GDM1 (cell line): ENCODE measurements at places on chromosomes 3 and 15.

GRCh38 chr15:92306663-92307062 lies 87.0 kb upstream of the ST8SIA2 start:
- no peak for DNase-seq

DNA sequence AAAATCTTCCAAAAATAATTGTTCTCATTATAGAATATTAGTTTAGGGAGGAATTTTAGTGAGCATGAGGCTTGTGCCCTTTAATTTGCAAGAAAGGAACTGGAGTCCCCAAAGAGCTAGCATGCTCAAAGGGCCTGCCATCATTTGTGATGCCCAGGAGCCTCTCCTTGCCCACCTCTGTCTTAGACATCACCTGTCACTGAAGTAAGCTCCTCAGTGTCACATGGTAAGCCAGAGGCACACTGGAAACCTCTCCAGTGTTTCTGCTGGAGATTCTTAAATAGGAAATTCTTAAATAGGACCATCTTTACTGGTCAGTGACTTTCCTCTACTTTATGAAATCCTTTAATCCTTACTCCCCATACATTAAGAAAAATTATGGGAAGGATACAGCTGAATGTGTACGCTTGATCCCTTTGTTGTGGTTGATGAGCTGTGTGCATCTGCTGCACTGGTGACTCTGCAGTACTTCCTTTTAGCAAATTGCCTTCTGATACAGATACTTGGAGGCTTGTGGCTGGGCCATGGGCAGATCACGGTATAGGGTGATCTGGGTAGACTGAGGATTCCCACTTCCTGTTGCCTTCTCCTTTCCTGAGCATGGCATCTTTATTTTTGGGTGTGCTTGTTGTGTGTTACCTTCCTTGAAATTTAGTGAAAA lies 197.4 kb downstream of the KLHL25 start:
- no peak for DNase-seq

DNA sequence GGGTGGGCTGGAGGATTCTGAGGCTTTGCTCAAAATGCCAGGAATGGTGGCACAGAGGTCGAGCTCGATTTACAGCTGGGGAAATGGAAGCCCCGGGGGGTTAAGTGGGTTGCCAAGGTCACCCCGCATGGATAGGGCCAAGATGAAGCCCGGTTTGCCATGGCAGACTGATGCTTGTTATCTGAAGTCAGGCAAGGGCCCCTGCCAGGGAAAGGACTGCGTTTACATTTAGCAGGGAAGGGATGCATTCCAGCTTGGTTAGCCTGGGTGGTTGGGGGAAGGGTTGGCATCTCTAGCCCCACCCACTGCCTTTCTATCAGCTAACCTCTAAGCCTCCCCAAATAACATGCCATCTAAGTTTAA lies 79.0 kb downstream of the RPLP1 start:
- DNase-seq = no peak

DNA sequence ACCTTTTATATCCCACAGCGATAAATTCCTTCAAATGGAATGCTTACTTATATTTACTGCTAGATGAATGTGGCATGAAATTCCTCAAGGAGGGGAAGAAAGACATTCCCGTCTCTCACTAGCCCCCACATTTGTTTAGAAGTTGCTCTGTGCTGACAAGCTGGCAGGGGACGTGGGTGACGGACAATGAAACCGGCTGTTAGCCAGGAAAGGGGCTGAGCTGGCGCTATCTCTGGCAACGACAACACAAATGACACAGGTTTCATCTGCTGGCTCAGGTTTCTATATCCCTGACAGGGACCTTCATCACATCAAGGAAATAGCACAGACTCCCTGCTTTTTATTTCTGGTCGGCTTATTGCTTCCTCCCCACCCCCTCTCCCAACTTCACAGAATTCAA lies 15.8 kb downstream of the RUVBL1 start:
- no peak for DNase-seq

GRCh38 chr3:179666436-179667035 lies 13.7 kb downstream of the USP13 start:
- no peak for DNase-seq

- no peak for DNase-seq
Observed at GRCh38 chr3:24514119-24514518, 19.5 kb upstream of the THRB start.

GRCh38 chr3:4981294-4981664 lies 2.0 kb downstream of the BHLHE40 start:
- no peak for DNase-seq

DNA sequence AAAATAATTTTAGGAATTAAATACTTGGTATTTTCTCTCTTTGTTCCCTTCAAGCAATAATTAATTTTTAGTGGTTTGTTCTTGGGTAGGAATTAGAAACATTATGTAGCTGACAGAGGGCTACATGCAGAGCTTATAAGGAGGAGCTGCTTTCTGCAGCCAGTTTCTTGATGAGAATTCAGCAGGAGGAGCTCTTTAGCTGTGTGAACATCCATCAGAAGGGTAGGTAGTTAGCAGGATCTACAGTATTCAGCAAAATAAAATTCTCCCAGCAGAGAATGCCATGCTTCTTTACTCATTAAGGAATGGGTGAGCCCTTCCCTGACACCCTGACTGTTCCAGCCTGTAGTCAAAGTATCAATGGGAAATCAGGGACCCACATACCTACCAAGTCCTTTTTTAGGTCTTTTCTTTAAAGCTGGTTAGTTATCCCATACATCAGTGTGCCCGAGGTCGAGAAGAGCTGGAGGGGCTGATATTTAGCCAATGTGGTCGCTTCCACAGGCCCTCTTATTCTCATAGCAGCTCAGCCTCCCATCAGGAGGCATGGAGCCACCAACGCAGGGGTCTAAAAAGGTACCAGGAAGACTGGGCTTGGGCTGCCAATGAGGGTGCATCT lies 54.0 kb downstream of the KCNAB1 start:
- peak; percentile 17 for DNase-seq

GRCh38 chr15:98452238-98452637 lies 196.1 kb upstream of the IGF1R start:
- no peak for DNase-seq

DNA sequence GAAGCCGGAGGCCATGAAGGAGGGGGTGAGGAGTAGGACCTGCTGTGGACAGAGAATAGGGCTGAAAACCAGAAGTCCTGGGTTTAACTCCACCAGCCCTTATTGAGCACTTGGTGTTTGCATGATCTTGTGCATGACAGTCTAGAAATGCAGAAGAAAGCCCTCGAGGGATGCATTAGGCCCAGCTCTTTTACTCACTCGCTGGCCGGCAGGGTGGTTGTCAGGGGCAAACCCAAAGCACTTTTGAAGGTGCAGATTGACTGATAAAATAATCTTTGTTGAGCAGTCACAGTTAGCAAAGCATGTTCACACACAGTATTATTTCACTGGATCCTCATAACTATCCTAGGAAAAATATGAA lies 55.3 kb downstream of the CORO2B start:
- DNase-seq = no peak

DNA sequence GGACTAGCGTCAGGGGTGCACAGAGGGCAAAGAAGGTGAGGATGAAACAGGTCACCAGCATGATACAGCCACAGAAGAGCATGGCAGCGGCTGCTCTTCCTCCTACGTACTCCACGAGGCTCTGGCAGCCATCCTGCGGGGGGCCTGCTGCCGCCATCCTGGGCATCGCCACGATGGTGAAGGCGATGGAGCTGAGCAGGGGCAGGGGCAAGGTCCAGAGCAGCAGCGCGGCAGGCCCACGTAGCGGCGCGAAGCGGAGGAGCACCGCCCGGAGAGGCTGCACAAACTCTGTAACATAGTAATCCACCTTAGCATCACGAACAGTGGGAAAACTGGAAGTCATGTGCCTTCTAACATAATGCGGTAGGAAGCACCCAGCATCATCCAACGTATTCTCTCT lies 491.6 kb downstream of the PYDC2 start:
- DNase-seq = no peak

- peak; percentile 42 for DNase-seq
Observed at GRCh38 chr3:128875556-128876120, 3.8 kb upstream of the ACAD9 start.

DNA sequence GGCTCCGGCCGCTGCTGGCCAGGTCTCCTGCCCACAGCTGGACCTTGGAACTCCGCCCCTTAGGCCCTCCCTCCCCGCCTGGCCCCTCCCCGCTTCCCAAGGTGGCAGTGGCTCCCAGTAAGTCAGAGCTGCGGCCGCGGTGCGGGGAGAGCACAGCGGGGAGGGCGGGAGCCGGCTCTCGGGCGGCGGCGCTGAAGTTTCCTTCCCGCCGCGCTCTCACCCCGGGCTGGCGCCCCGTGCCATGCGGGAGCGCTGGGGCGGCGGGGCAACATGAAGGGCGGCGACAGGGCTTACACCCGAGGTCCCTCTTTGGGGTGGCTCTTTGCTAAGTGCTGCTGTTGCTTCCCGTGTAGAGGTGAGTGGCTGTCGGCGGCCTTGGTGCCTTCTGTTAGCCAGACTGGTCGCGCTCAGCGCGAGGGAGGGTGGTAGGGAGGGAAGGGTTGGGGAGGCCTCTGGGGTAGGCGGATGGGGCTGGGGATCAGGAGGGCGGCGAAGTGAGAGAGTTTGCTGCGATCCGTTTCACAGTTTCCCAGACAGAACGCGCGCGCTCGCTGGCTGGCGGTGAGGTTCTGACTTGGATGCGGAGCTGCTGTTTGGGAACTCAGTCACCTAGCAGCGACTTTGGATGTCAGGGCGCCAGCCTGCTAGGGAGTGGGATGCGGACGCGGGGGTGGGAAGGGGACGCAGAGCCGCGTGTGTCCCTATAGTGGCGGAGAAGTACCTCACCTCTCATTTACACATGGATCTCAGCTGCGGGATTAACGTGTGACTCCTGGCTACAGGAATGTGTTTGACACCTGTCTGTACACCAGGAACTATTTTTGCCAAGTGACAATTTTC lies 145.5 kb upstream of the UMPS start:
- DNase-seq = no peak

- no peak for DNase-seq
Observed at GRCh38 chr3:186772281-186772694, 11.1 kb upstream of the EIF4A2 start.

DNA sequence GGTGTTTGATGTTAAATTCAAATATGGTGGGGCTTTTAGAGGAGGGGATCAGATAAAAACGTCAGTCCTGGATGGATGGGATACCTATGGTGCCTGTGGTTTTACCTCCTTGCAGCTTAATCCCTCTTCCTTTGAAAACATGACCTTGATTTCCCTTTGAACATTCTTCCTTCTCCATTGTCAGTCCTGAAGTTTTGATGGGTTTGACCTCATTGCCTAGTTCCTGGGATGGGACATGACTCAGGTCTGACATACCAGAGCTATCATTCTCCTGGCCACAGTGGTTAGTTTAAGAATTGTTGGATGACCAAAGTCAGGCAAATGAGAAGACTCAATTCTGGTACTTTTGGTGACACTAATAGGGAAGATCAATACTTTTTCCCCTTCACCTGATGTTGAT lies 87.2 kb downstream of the PRICKLE2 start:
- no peak for DNase-seq

DNA sequence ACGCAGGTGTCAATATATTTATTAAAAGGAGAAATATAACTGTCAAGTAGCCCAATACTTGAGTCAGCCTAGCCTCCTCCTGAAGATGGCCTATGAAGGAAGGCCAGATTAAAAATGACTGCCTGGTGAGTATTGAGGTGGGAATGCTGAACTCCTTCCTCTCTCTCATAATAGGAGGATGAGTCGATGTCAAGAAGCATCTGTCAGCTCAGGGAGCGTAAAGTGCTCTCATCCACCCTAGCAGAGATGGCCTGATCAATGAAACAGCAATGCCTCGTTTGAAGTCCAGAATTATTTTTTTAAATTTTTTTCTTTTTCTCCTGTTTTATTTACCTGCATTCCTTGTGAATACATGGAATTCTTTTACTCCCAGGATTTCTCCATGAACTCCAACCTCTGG lies 58.3 kb downstream of the SCN10A start:
- DNase-seq = no peak

DNA sequence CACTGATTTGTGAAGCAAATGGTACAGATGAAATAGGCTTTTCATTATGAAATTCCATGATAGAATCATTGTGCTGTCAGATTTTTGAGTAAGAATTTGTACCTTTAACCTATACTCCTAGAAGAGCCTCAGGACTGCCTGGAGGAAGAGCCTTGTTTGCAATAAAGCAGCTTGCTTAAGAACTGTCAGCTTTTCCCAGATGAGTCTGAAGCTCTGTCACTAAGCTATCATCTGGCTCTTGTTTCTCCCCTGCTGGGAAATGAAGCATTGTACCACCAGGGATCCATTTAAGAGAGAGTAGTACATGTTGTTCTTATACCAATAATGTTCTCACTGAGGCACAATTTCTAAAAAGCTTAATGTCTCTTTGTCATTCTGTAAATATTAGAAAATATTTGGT lies 85.1 kb upstream of the FLNB start:
- no peak for DNase-seq

DNA sequence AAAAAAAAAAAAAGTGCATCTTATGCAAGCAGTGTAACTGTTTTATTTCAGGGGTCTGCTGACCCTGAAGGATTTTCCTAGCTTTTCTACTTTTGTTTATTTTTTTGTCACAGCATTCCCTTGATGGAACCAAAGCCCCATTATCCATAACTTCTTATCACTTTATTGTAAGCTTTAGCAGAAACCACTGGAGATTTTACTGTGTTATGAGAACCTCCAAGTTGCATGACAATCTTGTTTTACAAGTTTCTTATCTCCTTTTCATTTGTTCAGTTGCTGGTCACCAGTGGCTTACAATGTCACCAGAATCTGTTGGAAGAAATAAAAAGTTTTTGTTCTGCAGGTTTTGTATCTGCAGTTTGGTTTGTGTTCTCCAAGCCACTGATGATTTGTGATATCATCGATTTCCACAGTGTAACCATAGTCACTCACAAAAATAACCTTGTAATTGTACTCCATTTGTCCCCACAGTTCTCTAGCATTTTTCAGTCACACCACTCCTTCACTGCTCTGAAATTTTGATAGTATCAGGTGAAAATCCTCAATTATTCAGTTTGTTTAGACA lies 660.0 kb downstream of the RBMS3 start:
- no peak for DNase-seq
